ENCODE measurements at places on chromosomes 3 and 15. TPM values are rescaled to one million over a fixed set of nuclear protein-coding genes. Genes with fewer than 3 reads are reported as not detected.

GRCh38 chr3:72245183-72245811 lies 460.3 kb upstream of the PROK2 start:
- DNase-seq: peak; percentile 30

DNA sequence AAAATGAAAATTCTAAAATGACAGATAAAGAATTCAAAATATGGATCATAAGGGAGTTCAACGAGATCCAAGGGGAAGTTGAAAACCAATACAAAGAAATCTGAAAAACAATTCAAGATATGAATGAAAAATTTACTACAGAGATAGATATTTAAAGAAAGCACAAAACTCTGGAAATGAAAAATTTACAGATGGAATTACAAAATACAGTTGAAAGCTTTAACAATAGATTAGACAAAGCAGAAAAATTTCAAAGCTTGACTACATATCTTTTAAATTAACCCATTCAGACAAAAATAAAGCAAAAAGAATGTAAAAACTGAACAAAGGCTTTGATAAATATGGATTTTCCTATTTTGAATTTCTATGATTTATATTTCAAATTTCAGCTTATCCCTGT lies 211.1 kb downstream of the SLC9A9 start:
- DNase-seq: peak; percentile 6

DNA sequence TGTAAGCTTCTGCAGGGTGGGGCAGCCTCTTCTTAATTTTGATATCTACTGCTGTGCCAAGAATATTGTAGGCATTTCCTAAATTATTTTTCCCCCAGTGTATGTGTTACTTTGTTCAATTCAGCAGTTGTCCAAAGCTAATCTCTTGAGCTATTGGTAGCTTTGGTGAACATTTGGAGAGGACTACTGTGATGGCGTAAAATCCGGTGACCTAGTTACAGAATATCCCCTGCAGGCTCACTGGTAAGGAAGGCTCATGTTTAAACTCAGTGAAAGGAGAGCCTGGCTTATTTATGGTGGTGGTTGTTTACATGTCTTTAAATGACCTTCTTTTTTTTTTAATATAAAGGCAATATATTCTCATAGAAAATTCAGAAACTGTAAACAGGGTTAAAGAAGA lies 105.6 kb downstream of the LPP start:
- no peak for DNase-seq

GRCh38 chr15:60580073-60580472 lies 101.1 kb upstream of the ICE2 start:
- DNase-seq: no peak

DNA sequence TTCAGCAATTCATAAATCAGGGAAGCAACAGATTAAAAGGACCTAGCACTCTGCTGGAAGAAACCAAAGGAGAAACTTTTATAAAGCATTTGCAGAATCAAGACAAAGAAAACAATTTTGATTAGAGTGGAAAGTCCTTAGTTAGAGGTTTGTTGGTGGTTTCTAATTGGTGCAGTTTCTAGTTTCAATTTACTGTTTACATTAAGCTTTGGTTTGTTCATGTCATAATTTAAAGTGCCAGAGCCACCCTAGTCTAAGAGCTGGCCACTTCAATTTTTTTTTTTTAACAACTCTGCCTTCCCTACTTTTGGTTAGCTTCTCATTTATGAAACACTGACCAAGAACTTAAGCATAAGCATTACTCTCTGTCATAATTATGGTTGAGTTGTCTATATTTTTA lies 1428.2 kb upstream of the GBE1 start:
- no peak for DNase-seq

- DNase-seq: no peak
Observed at GRCh38 chr3:50195501-50196252, 4.3 kb downstream of the GNAT1 start.

- no peak for DNase-seq
Observed at GRCh38 chr3:99394831-99395778, 243.3 kb upstream of the COL8A1 start.

DNA sequence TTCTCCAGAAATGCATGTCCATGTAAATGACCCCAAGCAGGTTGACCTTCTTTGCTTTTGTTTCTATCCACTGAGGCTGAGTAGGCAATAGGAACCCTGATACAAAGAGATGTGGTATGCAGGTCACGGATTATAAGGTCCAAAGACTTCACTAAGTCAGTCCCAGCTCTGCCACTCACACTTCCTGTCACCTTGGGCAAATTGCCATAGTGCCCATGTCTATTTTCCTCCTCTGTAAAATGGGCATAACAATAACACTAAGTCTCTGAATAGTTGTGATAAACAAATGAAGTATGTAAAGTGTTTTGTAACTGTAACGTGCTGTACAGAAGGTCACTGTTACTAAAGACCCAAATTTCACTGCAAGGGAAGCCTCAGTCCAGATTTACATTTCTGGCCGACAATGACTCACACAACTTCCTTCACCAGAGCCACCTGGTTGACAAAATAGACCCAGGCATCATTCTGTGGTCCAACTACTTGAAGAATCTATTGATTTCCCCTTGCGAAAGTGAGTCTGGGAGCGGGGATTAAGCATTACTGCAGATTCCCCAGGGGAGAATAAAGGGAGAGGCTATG lies 175.4 kb upstream of the LPP start:
- peak; percentile 90 for DNase-seq

DNA sequence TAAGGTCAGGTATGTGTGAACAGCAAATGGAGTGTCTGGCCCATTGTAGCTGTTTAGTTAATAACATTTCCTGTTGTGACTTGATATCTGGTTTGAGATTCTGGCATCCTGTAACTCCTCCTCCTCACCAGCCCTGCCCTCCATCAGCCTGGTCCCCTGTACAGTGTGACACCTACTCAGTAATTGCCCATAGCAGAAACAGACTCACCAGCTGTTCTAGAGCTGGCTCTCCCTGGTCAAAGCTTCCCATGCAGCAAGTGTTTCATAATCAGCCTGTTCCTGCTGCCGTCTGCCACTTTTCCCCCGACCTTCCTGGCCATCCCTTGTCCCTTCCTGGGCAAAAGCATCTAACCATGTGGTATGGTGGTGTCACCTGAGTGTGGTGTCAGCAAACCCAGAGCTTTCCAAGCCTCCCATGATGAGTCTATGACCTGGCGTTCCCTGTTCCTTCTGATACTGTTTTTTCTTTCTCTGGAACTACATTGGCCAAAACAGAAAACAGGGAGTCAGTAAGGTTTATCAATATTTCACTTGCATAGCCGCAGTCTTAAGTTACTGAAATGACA lies 55.4 kb downstream of the B3GALNT1 start:
- no peak for DNase-seq

DNA sequence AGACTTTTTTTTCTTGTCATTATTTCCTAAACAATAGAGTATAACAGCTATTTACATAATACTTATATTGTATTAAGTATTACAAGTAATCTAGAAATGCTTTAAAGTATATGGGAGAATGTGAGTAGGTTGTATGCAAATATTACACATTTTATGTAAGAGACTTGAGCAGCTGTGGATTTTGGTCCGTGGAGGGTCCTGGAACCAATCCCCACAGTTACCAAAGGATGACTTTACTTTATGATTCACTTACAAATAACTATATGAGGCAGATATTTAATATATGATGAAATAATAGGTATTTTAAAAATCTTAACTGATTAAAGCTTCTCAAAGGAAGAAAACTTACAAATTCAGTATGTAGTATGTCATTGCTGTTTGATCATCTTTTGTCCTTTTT lies 56.3 kb downstream of the PPP2R3A start:
- no peak for DNase-seq

DNA sequence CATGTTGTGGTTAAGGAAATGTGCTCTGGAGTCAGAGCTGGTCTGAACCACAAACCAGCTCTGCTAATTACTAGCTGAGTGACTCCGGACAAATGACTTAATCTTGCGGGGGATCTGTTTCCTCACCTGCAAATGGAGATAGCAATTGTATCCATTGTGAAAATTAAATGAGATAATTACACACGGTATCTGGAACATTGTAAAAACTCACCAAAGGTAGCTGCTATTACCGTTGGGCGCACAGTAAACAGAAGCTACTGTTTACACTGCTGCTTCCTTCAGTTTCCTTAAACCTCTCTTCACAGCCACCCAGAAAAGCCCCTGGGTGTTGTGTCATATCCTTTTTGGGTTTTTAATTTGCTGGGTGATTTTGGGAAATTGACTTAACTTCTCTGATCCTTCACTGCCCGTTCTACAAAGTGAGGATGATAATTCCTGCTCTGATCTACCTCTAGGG lies 107.8 kb downstream of the MEGF11 start:
- no peak for DNase-seq

DNA sequence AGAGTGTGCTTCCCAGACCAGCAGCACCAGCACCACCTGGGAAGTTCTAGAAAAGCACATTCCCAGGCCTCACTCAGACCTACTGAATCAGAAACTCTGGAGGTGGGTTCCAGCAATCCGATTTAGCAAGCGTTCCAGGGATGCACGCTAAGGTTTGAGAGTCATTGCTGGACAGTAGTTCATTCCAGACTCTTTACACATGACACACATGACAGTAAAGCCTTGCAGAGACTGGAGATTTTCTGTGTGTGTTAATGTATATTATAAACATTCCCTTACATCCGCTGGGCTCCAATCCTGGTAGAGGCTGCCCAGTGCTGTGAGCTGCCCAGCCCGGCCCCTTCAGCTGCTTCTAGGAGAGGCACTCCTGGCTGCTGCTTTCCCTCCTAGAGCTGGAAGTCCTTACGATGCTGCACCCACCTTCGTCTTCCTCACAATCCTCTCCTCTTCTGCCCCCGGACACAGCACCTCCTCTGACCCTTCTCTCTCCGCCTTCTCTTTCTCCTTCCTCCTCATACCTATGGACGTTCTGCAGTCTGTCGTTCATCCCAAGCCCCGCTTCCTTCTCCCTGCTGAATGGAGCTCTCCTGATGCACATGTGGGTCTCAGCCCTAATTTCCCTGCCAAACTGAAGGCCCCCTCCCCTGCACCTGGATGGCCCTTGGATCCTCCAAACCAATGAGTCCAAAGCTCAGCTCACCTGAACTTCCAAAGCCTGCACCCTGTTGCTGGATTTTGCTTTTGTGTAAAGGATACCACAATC lies 44.4 kb downstream of the ITGA11 start:
- DNase-seq: no peak

DNA sequence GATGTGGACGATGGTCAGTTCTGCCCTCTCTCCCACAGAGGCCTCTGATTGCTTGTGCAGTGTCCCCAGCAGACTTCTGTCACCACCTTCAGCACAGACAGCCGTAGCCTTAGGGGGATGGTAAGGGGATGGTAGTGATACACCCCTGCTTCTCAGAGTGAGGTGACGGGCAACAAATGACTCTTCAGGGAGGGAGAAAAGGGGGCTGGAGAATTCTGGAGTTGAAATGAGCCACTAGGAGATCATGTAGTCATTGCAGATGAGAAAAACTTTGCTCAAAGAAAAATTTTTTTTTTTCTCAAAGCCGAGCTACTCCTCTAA lies 29.6 kb upstream of the TIMP4 start:
- no peak for DNase-seq

- no peak for DNase-seq
Observed at GRCh38 chr15:70227147-70227546, 129.4 kb upstream of the TLE3 start.

- no peak for DNase-seq
Observed at GRCh38 chr3:100928638-100929428, 64.4 kb downstream of the ABI3BP start.

The SLC22A14 gene
- total RNA-seq: not detected

The C15orf62 gene
- 2.4 TPM for total RNA-seq

The ZDHHC23 gene
- total RNA-seq: 51.9 TPM

The TLR9 gene
- 9.0 TPM for total RNA-seq

The SEMA3B gene
- 1.2 TPM for total RNA-seq

Measured in OCI-LY7 (cell line).